Activated CD4-positive, CD25-positive, alpha-beta regulatory T cell treated with anti-CD3 and anti-CD28 coated beads, Interleukin-2, amount 50 U/mL, for 24 hours (primary cell): ENCODE measurements at places on chromosomes 3 and 15.

DNA sequence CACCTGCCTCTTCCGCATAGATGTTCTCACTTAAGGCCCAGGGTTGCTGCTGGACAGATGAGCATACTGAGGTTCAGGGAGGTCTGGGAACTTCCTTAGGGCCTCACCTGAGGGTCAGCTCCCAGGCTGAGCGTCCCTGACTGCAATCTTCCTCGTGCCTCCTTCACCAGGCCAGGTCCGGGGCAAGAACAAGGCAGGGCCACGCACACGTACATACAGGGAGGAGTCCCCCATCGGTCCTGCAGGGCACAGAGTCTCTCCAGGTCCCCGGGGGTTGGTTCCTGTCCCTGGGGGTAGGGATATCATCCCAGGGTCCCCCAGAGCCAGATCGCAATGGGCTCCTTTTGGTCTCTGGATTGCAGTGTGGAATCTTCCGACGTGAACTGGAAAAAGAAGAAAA lies 130.1 kb downstream of the LRRK1 start:
- ATAC-seq, result no peak

GRCh38 chr3:125461896-125462295 lies 58.1 kb downstream of the SNX4 start:
- ATAC-seq, result no peak

DNA sequence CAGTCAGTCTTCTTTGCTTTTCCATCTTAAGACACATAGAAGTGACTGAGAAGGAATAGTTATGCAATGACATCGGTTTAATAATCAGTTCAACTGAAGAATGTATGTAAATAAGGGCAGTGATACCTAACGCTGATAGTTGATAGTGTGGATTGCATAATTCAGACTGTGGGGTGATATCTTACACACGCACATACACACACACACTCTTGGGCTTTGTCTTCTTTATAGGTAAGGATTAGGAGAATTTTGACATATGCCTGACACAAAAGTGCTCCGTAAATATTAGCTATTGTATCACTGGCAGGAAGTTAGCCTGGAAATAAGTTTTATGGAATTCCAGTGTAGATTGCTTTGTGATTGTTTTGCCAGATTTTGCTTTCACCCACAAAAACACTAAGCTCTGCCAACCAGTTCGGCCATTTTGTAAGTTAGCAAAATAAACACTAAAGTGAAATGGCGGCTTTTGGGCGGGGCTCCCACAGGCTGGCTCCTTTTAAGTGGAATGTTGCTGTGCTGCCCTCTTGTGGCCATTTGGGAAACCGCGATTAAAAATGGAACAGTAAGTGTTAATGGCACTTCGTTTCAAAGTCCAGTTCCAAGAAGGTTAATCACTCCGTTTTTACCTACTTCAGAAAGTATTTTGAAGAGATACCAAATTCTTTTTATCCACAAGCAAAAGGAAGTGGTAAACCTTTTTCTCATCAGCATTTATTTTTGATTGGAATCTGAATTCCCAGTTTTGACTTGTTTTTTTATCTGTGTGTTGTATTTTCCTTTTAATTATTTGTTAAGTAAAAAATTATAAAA lies 17.7 kb downstream of the CHD2 start:
- peak; percentile 11 for ATAC-seq

DNA sequence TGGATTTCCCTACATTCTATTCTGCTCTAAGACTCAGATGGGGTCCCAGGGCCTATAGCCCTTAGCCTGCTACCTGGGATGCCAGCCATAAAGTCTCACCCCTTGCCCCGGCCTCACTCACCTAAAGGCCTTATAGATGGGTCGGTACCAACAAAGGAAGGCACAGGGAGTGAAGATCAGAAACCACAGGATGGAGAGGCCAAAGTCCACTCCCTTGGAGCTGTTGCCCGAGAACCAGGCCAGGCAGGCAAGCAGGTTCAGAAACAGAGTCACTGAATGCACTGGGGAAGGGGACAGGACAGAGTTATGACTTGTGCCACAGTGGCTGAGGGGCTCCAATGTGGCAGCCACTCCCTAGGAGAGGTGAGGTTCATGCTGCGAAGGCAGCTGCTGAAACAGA lies 7.4 kb upstream of the ULK3 start:
- ATAC-seq, result no peak

- ATAC-seq, result no peak
Observed at GRCh38 chr15:75321711-75322110, 14.2 kb upstream of the COMMD4 start.

- ATAC-seq, result no peak
Observed at GRCh38 chr3:135565546-135565945, 400.0 kb upstream of the PPP2R3A start.

DNA sequence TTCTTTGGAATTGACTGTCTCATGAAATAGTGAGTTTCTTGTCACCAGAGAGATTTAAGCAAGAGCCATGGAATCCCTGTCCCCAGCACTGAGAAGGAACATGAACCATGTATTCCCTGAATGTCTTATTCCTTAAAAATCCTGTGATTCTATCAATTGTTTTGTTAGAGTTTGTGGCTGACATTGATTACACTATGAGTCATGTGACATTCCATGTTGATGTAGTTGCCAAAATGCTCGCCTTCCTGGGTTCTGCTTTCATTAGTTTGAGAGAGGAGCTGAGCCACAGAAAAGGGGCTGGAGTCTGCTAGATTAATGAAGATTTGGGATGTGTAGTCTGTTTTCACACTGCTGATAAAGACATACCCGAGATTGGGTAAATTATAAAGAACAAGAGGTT lies 294.9 kb upstream of the CTDSPL start:
- ATAC-seq, result no peak

DNA sequence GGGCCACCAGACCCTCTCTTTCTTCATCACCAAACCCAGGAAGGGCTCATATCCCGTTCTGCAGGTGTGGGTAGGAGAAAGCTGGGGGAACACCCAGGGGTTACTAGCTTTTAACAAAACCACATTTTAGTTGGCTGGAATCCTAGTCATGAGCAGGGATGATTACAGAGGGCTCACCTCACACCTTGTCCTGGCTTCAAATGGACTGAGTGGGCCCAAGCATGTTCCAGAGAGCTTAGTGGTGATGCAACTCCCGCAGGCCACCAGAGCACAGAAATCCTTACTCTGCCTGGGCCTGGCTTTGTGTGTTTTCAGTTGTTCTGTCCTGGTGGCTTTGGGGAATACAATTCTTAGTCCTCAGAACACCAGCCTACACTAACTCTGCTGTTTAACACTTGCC lies 56.8 kb upstream of the RYK start:
- no peak for ATAC-seq

- no peak for ATAC-seq
Observed at GRCh38 chr3:82354228-82354627, 592.8 kb upstream of the GBE1 start.

GRCh38 chr3:18988614-18989229 lies 159.6 kb upstream of the KCNH8 start:
- ATAC-seq, result no peak

DNA sequence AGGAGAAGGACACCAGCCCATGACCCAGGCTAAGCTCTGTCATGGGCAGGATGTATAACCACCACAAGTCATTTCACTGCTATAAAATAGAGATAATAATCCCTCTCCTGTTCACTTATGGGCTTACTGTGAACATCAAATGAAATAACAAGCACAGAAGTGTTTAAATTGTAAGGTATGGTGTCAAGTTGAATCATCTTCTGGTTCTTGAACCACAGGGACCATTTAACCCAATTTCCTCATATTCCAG lies 44.3 kb upstream of the TLE3 start:
- peak; percentile 59 for ATAC-seq

DNA sequence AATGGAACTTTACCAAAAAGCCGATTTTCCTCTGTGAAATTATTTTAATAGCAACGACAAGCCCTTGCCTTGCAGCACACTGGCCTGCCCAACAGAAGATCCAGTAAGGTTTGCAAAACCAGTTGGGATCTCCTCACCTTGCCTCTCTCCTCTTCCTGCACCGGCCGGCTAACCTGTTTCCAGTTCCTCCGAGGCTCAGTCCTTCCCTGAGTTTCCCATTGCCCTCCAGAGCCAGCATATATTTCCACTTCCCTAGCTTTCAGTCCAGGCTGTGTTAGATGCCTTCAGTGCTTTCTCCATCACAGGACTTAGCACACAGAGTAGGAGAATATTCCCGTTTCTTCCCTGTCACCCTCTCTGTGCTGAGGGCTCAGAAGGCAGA lies 60.3 kb downstream of the NOX5 start:
- ATAC-seq, result no peak

- no peak for ATAC-seq
Observed at GRCh38 chr3:54755756-54756155, 172.1 kb downstream of the LRTM1 start.

- no peak for ATAC-seq
Observed at GRCh38 chr15:71596672-71597071, 213.7 kb upstream of the NR2E3 start.

DNA sequence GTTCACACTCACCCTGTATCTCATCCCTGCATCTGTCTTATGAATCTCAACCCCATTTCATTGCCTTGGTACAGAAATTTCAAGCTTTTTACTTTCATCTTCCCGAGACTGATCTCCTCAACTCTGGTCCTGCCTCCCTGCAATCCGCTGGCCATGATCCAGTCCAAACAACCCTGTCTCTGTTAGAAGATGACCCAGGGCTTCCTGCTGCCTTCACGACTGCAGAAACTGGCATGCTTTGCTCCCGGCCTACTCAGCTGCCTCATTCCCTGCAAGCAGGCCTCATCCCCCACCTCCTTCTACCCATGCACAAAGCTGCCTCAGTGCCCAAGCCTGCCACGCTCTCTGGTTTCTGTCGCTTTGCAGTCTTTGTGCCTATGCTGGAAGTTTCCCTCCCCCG lies 12.4 kb downstream of the HES1 start:
- no peak for ATAC-seq

- ATAC-seq, result no peak
Observed at GRCh38 chr15:94747510-94747909, 516.1 kb downstream of the MCTP2 start.

- ATAC-seq, result no peak
Observed at GRCh38 chr3:109059264-109059663, 58.7 kb downstream of the MORC1 start.

- ATAC-seq, result no peak
Observed at GRCh38 chr3:55416331-55416821, 70.7 kb downstream of the WNT5A start.

- no peak for ATAC-seq
Observed at GRCh38 chr15:45130291-45131000, 652 bp downstream of the DUOX1 start.

GRCh38 chr15:63299943-63300575 lies 22.7 kb downstream of the APH1B start:
- ATAC-seq, result no peak

DNA sequence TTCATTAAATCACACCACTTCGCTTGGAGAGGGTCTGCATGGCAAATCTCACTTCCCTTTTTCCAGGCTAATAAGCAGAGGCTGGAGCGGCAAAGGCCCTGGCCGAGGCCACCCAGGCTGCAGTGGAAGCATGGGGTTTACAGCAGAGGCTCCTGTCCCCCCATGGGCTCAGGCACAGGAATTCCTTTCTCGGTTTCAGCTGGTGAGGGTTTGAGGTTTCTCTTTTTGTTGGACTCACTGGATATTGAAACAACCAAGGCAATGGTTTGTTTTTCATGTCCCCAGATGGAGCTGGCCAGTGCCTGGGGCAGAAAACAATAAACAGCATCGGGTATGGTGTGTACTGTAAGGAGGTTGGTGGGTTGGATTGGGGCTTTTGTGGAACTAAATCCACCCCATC lies 175.6 kb upstream of the RASGRP1 start:
- no peak for ATAC-seq

DNA sequence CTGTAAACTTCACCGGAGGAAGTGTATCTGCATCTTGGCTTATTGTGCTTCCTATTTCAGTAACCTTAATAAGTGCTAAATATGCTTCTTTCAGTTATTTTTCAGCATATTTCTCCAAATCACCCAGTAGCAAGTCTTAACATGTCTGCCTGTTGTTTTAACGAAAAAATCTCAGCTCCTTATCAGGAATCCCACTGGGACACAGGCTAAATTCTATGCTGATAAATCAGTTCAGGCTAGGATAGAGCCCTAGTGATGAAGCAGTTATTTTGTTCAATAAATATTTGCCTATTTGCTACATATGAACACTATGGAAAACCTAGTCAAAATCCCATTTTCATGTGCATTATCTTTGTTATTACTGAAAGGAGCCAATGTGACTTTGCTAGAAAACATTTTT lies 8.2 kb upstream of the MITF start:
- no peak for ATAC-seq

GRCh38 chr15:32870240-32871033 lies 152.6 kb downstream of the GREM1 start:
- no peak for ATAC-seq

DNA sequence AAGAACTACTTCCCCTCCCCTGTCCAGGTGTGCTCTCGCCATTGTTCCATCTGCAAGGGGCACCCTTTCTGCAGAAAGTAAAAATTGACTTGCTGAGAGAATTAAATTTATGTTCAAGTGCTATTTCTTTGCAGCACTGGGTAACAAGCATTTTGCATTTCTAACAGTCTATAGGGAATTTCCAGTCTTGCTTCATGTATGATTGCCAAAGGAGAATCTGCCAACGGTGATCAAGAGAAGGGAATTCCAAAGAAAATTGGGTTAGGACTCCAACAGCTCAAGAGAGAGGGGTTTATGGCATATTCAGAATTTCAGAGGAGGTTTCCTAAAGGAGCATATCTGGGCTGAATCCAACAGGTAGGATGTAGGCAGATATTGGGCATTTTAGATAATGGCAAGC lies 136.7 kb upstream of the WNT5A start:
- ATAC-seq, result no peak

- ATAC-seq, result no peak
Observed at GRCh38 chr3:98761643-98762229, 1.4 kb upstream of the ST3GAL6 start.

DNA sequence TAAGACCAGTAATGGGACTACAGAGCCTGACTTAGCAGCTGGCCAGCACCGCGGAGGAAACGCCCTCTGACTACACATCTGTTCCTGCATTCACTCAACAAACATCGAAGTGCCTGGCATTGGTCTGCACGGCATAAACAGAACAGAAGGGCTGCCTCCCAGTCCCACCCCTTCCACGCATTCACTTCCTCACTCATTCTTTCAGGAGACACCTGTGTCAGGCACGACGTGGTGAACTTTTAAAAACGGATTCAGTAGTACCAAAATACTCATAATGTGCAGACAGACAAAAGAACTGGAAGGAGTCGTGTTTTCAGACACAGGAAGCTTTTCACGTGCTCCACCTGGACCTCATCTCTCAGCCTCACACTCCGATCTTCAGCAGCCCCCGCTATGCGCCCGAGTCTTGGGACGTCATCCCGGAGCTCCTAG lies 123.3 kb downstream of the XXYLT1 start:
- ATAC-seq, result peak; percentile 83

DNA sequence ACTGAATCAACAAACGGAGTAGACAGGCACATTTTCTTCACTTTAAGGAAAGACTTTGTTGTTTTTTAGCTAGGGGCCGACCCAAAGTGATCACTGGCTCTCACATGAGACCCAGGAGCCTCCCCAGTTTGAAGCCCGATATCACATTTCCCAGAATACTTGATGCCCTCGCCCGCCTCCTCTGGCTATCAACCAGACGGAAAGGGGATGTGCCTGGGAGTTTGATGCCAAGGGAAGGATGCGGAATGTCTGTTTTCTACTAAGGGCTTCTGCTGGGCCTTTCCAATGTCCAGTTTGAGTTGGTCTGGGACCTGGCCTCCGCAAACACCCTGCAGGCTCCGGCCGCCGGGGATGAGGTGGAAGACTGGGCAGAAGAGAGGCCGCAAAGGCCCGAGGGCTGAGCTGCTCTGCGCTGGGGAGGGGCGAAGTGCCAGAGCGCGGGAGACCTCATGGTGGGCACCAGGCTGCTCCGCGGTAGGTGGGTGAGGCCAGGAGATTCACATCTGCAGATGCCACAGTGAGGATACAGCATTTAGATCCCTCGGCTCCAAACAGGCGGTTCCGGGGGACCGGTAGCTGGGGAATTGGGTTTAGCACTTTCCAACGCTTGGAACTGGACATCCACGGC lies 491 bp upstream of the ZNF774 start:
- peak; percentile 3 for ATAC-seq
